ENCODE measurements at places on chromosomes 3 and 15.

DNA sequence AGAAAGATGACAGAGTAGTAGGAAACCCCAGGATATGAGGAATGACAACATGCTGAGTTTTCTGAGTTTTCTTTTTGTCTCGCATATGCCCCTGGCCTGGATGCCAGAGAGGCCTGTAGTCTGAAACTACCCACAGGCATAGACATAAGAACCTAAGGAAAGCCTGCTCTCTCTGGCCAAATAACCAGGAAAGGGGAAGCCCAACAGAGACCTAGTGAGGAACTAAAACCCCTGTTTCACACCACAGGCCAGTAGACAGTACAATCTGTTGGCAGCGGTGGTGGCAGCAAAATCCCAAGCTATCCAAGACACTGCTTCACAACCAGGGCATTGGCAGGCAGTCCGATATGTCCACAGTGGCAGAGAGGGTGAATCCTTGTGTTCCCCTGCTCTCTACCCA is 55.0 kb upstream of the DCP1A start:
- no peak for DNase-seq

GRCh38 chr3:21979706-21980105 is 228.7 kb upstream of the ZNF385D start:
- no peak for DNase-seq

DNA sequence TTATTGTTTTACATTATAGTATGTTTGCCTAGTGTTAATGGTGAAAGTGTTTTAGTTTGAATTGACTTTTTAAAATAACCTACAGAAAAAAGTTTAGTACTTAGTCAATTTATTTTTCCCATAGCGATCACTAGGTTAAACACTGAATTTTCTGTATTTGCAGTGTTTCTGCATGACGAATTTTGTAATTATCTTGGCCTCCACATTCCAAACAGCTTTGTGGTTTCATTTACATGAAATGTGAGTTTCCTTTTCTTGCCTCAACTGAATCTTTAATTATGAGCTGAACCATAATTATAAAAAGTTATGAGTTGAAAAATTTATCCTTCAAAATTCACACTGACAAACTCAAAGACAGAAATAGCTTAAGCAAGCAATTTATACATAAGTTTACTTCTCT is 235.5 kb downstream of the CTNNB1 start:
- no peak for DNase-seq

DNA sequence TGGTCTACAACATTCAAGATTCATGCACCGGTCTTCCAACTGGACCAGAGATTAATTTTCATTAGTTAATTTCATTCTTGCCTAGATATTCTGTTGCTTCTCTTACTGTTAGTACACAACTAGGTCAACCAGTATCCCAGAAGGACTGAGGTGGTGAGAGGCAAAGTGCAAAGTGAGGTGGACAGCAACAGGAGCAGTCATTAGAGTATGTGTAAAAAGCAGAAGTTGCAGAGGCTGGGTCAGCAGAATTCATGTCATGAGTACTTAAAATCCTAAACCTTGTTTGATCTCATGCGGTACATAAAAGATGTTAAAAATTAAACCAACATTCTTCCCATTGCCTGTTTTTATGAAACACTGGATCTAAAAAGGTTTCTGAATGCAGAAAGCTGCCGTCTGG is 46.7 kb downstream of the PARP14 start:
- no peak for DNase-seq

DNA sequence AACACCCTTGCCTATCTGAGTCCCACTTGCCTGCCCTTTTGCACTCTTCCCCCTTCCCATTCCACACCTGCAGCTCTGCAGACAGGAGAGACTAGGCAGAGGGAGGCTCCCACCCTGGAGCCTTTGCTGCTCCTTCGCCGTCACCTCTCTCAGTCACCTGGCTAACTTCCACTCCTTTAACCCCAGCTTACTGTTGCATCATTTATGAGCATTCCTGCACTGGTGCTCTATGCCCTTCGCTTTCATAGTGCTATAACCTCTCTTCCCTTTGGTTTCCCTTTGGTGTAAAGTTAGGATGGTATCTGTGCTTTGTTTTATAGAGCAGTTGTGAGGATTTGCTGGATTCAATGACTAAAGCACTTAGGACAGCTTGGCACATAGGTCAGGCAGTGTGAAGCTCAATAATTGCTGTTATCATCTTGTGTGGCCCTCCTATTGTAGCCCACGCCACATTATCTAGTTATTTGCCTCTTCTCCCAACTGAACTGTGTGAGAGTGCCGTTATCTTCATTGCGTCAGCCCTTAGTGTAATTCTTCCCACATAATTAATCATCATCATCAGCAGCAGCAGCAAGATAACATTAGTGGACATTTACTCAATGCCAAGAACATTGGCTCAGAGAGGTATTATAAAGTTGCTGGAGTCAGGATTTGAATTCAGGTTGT is 253.9 kb downstream of the CACNA2D3 start:
- DNase-seq: no peak

DNA sequence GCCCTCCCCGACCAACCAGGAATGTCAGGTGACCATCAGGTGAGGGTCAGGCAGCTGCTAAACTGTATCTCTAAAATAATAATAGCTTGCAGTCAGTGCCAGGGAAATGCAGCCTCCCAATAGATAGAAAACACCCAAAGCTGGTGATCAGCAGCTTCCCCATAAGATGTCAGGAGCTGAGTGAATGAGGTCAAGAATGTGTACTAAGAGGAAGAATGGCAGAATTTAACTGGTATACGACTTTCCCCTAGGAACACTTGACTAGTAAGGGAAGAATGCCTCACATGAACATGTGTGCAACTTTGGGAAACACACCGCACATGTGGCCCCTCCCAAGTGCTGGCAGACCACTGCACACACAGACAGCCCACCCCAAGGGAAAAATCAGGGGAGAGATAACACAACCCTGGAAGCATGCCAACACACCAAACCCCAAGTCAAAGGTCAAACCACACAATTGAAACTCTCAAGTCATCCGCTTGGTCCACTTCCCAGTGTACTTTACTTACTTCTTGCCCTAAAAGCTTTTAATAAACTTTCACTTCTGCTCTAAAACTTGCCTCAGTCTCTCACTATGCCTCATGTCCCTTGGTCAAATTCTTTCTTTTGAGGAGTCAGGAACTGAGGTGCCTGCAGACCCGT is 806.5 kb downstream of the OTOL1 start:
- DNase-seq: no peak

GRCh38 chr3:22555753-22556435 is 647.2 kb upstream of the UBE2E2 start:
- no peak for DNase-seq

- DNase-seq: no peak
These were observed 11.8 kb upstream of the CYFIP1 start for GRCh38 chr15:22992024-22992326.

DNA sequence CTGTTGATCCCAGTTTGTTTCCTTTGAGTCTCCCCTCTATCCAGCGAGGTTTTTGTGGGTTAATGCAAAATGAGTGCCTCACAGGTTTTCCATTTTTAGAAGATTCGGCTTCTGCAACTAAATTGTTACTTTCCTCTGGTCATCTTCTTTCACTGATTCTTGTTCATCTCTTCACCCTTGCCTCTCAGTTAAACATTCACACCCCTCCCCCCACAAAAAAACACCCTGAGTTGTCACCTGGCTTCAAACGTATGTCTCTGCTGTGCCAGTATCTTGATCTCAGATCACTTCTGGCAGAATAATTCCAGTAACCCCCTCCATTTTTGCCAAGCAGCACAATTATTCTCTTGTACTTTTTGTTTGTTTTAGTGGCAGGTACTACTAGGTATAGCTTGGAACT is 12.3 kb upstream of the CLDN16 start:
- DNase-seq: no peak

DNA sequence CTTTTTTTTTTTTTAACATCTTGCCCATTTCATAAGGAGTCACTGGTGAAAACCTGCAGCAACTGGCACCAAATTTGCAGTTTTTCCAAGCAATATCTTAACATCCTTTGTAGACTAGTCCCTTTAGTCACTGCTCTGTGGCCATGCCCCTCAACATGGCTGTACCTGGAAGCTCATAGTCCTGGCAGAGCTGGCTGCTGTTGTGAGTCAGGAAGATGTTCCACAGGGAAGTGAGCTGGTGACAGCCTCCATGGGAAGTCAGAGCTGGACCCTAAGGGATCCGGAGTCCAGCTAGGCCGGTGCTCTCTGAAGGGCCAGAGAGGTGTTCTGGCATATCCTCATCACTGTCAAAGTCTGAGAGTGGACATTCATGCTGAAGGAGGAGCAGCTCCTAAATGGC is 99.3 kb upstream of the ZBED2 start:
- no peak for DNase-seq

DNA sequence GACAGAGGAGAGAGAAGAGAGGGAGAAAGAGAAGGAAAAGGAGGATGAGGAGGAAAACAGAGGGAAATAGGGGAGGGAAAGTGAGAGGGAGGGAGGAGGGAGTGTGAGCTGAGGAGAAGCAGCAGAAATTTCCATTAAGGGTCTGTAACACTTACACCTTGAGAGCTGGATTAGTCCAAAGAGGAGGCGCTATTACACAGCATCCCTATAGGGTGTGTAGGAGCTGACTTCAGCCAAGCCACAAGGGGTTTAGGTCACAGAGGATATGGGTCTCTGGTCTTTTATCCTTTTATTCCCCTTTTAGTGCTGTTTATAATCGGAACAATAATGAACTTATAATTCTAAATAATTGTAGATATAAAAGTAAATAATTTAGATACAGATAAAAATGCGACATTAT is 230.4 kb downstream of the GABRG3 start:
- no peak for DNase-seq

DNA sequence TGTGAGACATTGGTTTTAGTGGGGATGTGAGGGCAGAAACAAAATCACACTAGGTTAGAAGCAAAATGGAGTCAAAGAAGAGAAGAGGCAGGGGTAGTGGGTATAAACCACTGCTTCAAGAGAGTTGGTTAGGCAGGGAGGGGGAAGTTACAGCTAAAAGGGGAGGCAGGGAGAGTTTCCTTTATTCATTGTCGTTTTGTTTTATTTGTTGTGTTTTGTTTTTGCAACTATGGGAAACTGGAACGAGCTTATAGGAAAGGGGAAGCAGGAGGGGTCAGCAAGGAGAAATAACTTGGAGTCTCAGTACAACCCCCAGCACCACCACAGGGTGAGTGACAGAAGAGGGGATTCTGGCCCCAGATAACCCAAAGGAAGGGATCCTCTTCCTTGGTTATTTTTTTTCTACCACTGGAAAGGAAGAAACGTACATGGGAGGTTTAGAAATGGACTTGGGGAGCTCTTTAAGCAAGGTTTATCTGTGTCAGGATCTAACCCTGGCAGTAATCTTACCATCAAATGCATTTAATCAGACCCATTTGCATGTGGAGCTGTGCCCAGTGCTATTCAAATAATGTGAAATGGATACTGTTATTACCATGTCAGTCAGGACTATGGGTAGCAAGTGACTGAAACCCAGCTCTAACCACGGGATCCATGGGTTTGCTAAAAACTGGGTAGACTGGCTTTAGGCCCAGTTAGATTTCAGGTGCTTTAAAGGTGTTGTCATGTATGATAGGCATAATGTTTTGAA is 68.7 kb downstream of the CCNL1 start:
- no peak for DNase-seq

GRCh38 chr3:49966233-49966942 is 26.4 kb downstream of the RBM6 start:
- no peak for DNase-seq

GRCh38 chr3:15268033-15268631 is 62.1 kb downstream of the CAPN7 start:
- DNase-seq: peak; percentile 66

GRCh38 chr3:32176989-32177701 is 61.3 kb upstream of the CMTM8 start:
- no peak for DNase-seq

- no peak for DNase-seq
These were observed 84.3 kb downstream of the EEFSEC start for GRCh38 chr3:128237348-128238183.

- no peak for DNase-seq
These were observed 202.6 kb downstream of the XXYLT1 start for GRCh38 chr3:195068084-195069080.

- no peak for DNase-seq
These were observed 73.5 kb upstream of the XCR1 start for GRCh38 chr3:46100812-46101211.

DNA sequence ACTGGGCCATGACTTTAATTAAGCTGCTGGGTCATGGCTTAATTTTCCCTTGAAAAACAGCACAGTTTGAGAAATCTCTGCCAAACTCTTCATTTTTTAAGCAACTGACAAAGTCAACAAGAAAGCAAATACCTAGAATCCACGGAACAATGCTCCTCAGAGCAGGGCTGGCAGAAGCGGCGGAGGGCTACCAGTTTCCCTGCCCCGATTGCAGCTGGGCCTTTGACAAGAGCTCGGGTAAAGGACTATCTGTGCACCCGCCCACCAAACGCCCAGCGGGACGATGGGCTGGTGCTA is 1.2 kb downstream of the GOLIM4 start:
- no peak for DNase-seq

GRCh38 chr3:187088701-187089100 is 50.6 kb downstream of the RPL39L start:
- no peak for DNase-seq

DNA sequence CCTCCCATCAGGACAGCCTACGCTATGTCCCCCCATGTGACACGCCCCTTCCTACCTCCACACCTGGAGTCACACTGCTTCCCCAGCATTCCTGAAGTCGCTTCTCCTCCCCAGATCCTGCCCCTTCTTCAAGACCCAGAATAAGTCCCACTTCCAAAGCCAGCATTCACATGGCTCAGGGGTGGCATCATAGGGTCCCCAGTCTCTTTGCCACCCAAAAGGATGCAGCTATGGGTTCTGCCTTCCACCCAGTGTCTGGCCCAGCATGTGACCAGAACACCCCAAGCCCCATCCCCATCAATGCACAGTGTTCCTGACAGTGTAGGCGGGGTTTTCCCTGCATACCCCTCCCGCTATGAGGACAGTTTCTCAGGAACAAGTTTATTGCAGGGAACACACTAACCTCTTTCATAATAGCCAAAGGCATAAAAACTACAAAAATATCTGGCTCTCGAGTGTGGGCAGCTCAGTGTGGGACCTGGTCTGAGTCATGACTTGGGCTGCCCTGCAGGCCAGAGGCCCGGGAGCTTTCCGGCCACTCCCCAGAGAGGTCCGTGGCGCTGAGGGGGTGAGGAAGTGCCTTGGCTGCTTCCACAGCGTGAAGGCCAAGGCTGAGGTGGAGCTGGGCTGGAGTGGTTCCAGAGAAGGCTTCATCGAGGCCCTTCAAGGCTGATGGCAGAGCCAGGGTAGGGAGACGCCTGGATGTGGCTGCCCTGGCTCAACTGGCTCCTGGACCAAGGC is 5.8 kb downstream of the ISLR start:
- no peak for DNase-seq
